ENCODE measurements at places on chromosomes 7 and 10. TPM values are rescaled to one million over a fixed set of nuclear protein-coding genes. Genes with fewer than 3 reads are reported as not detected.

ABCB1 gene
- total RNA-seq, result 1.5 TPM

GNAT3 gene
- not detected for total RNA-seq

CFAP70 gene
- 0.71 TPM for total RNA-seq

TRIM74 gene
- total RNA-seq, result 2.6 TPM

ASZ1 gene
- total RNA-seq, result not detected

UCMA gene
- not detected for total RNA-seq

FGFR2 gene
- total RNA-seq, result not detected

ZC3HAV1 gene
- 137 TPM for total RNA-seq

NKX2-3 gene
- total RNA-seq, result not detected

NCF1 gene
- total RNA-seq, result 5.2 TPM

AGMO gene
- total RNA-seq, result not detected

CYP26C1 gene
- total RNA-seq, result not detected

EPO gene
- 0.15 TPM for total RNA-seq

PKD1L1 gene
- 0.10 TPM for total RNA-seq

PAX4 gene
- total RNA-seq, result not detected

CYP26A1 gene
- not detected for total RNA-seq

FAM13C gene
- not detected for total RNA-seq

PCLO gene
- total RNA-seq, result not detected

FEZF1 gene
- total RNA-seq, result not detected

GOT1 gene
- total RNA-seq, result 22.2 TPM

SPAM1 gene
- total RNA-seq, result not detected

NET1 gene
- 45.7 TPM for total RNA-seq

WDR86 gene
- 0.13 TPM for total RNA-seq

CNPY1 gene
- total RNA-seq, result not detected

AASS gene
- 0.48 TPM for total RNA-seq

AGAP4 gene
- total RNA-seq, result 20.9 TPM

DNAJC2 gene
- total RNA-seq, result 27.7 TPM

PROSER2 gene
- 0.26 TPM for total RNA-seq

ASAH2 gene
- total RNA-seq, result 1.6 TPM

TSPAN33 gene
- total RNA-seq, result 1.4 TPM

DLX6 gene
- total RNA-seq, result not detected

EFCAB10 gene
- total RNA-seq, result not detected

SP8 gene
- total RNA-seq, result not detected

CUBN gene
- total RNA-seq, result 2.2 TPM

CTAGE4 gene
- 3.5 TPM for total RNA-seq

PRLHR gene
- not detected for total RNA-seq

TMEM273 gene
- total RNA-seq, result 20.3 TPM

FAM25C gene
- total RNA-seq, result not detected

TAS2R41 gene
- total RNA-seq, result not detected

SPDYE2 gene
- total RNA-seq, result 0.15 TPM

GDF2 gene
- not detected for total RNA-seq

NPSR1 gene
- total RNA-seq, result not detected

MCU gene
- total RNA-seq, result 11.6 TPM

CLRN3 gene
- total RNA-seq, result not detected

POLR2J3 gene
- total RNA-seq, result 37.4 TPM

NUTM2E gene
- 0.12 TPM for total RNA-seq

BICC1 gene
- total RNA-seq, result not detected
